Prostate gland (tissue), 2 donors: ENCODE measurements at places on chromosomes 12 and 14. TPM values are rescaled to one million over a fixed set of nuclear protein-coding genes. Genes with fewer than 3 reads are reported as not detected.

The KRT83 gene
- total RNA-seq, result not detected

The LRIG3 gene
- 25.2 TPM for total RNA-seq

The APEX1 gene
- total RNA-seq, result 113 TPM

The HOTAIR gene
- not detected for total RNA-seq

The TXNDC16 gene
- total RNA-seq, result 14.0 TPM

The DEPDC4 gene
- 5.5 TPM for total RNA-seq
